Erythroblast (primary cell): ENCODE measurements at places on chromosomes 16 and 17.

DNA sequence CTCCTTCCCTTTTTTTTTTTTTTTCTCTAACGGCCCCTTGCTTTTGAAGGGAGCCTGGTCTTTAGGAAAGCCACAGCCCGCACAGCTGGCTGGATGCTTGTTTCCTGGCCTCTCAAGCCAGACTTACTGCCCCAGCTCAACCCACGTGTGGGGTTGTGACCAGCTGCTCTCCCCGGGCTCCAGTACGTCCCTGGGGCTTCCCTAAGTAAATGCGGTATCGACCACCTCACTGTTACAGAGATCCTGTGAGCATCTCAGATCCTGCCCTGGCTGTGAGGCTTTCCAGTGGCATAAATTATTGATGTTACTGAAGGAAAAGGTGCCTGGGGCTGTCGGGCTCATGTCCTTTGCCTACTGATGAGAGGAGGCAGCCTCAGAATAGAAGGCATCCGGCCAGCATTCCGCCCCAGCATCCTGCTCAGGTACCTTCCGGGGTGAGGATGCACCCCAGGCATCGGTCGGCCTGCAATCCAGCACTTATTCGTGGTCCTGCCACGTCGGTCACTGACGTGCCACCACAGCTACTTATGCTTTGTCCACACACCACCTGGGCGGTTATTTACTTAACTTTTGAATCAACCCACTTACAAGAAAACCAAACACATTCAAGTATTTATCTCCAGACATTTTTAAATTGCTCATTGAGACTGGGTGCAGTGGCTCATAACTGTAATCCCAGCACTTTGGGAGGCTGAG is 9.6 kb downstream of the GPRC5B start:
- no peak for DNase-seq

DNA sequence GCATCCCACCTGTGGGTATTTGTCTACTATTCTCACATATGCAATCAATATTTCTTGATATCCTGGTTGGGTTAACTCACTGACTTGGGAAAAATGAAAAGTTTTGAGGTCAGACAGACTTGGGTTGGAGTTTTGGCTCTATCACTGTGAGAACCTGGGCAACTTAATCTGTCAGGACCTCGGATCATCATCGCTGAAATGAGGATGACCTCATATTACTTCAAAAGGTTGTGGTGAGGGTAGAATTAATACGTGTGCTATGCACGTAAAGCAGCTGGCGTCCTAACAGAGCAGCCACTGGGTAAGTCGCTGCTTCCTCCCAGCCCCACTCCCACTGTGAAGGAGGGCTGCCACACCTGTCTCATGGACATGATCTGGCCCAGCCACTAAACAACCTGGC is 57.3 kb downstream of the COG7 start:
- DNase-seq, result no peak

GRCh38 chr16:22726868-22727267 is 87.1 kb upstream of the HS3ST2 start:
- no peak for DNase-seq

DNA sequence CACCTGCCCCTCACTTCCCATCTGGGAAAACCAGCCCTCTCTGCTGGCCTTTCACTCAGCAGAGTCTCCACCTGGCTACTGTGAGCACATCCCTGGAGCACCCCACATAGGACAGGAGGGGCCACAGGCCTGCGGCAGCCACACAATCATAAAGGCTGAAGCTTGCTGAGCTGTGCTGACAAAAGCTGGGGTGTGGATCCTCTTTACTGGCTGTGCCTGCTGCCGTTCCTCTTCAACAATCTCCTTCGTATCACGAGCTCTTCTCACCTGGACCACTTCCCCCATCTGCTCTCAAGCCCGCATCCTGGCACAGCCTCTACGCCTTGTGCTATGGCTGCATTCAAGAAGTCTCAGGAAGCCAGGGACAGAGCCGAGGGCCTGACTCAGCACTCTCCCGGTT is 86.1 kb downstream of the ZNF778 start:
- no peak for DNase-seq

GRCh38 chr16:66954097-66954659 is 6.9 kb upstream of the CES3 start:
- peak; percentile 67 for DNase-seq

- DNase-seq, result no peak
Observed at GRCh38 chr16:57946181-57946801, 24.6 kb downstream of the CNGB1 start.

DNA sequence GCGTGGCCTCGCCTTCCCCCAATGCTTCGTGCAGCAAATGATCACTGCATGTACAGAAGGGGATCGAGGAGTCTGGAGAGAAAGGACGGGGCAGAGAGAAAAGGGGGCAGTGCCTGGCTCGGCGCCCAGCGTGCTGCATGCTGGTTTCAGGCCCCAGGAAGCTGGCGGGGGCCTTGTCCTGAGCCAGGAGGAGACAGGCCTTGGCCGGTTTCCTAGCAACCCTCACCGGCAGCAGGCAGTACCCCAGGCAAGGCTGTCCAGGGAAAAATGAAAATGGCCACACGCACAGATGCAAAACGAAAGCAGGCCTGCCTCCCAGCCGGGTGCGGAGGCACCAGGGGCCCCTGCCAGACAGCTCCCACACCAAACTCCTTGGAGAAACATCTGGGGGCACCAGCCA is 126.3 kb downstream of the ZFHX3 start:
- DNase-seq, result no peak

GRCh38 chr17:65931246-65932149 is 260.4 kb downstream of the CEP112 start:
- no peak for DNase-seq
